ENCODE measurements at places on chromosomes 2 and 18.

- no peak for DNase-seq
These were observed 959.6 kb upstream of the SOX11 start for GRCh38 chr2:4732560-4732959.

GRCh38 chr2:193796847-193797246 lies 1602.1 kb upstream of the TMEFF2 start:
- DNase-seq, result no peak

GRCh38 chr2:6224267-6224666 lies 532.1 kb downstream of the SOX11 start:
- DNase-seq, result no peak

- no peak for DNase-seq
These were observed 78.6 kb upstream of the HPCAL1 start for GRCh38 chr2:10223932-10224720.

GRCh38 chr2:217510771-217511291 lies 492.0 kb downstream of the TNS1 start:
- DNase-seq, result peak; percentile 84

GRCh38 chr2:151037434-151037833 lies 224.2 kb downstream of the RBM43 start:
- DNase-seq, result no peak

DNA sequence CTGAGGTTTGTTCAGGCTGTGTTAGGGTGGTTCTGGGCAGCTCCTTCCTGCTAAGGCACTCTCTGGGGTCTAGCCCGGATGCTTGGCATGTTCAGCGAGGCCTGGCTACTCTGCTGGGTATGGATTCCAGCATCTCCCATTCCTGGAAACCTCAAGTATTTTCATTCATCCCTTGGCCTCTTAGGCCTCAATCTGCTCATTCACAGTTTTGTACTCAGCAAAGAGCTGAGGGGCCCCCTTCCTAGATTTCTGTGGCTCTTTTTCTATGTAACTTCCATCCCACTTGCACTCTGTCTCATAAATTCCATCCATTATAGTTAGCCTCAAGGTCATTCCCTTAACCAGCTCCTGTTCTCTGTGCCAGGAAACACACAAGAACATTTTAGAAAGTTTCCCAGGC lies 798.8 kb upstream of the HS6ST1 start:
- DNase-seq, result no peak

GRCh38 chr2:155815851-155816250 lies 516.7 kb downstream of the NR4A2 start:
- peak; percentile 68 for DNase-seq

- DNase-seq, result no peak
These were observed 1.3 kb upstream of the MOCOS start for GRCh38 chr18:36185901-36186460.

GRCh38 chr2:39228413-39229209 lies 15.2 kb downstream of the CDKL4 start:
- DNase-seq, result no peak

GRCh38 chr2:238704471-238705225 lies 143.2 kb upstream of the TWIST2 start:
- no peak for DNase-seq

DNA sequence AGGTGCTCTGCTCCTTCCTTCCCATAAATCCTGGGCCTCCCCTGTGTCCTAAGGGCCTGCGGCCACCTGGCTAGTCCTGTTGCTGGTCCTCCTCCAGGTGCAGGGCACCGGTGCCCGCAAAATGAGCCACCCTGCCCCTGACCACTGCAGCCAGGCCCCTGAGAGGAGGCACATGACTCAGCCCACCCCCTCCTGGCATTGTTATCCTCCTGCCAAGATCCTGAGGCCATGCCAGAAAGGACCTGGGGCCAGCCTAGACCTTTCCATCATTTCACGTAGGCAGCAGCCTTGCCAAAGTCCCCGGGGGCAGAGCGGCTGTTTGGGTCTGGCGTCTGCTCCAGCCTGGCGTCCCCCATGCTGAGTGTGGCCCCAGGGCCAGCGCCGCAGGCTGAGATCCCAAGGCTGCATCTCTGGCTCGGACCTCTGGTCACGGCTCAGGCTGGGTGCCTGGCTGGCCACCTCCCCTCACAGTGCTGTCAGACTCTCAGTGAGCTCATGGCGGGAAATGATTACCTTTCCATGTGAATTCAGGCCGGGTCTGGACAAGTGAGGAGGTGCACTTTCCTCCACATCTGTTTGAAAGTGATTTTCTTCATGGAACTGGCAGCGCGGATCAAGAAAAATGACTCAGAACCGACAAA lies 81.0 kb downstream of the NDUFA10 start:
- no peak for DNase-seq

GRCh38 chr2:14633461-14634181 lies 1.1 kb downstream of the LRATD1 start:
- peak; percentile 25 for DNase-seq

- no peak for DNase-seq
These were observed 219.8 kb downstream of the DPP10 start for GRCh38 chr2:114661971-114662939.

GRCh38 chr2:28185891-28186290 lies 206.8 kb upstream of the FOSL2 start:
- DNase-seq, result peak; percentile 78

DNA sequence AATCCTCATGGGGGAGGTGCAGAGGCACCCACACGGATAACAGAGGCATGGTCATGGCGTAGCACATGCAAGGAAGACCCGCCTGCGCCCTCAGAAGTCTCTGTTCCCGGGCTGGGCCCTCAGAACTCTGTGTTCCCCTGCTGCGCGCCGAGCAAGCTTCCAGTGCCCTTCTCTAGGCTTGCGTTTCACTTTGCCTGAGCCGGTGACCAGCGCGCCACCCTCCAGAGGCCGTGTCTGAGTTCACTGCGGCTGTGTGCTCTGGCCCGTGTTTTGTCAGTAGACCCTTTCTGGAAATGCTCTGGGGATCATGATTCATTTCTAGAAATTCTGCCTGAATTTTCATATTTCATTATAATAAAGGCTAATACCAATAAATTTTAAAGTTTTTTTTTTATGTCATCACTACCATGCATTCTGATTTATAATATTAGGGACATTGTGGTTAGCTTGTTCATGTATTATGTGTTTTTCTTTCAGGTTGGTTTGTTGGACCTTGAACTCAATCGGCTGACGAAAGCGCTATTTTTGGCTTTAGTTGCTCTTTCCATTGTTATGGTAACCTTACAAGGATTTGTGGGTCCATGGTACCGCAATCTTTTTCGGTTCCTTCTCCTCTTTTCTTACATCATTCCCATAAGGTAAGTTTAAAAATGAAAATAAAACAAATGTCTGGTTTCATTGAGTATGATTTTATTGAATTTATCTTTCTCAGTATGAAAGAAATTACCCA lies 142.7 kb upstream of the NFATC1 start:
- DNase-seq, result no peak

DNA sequence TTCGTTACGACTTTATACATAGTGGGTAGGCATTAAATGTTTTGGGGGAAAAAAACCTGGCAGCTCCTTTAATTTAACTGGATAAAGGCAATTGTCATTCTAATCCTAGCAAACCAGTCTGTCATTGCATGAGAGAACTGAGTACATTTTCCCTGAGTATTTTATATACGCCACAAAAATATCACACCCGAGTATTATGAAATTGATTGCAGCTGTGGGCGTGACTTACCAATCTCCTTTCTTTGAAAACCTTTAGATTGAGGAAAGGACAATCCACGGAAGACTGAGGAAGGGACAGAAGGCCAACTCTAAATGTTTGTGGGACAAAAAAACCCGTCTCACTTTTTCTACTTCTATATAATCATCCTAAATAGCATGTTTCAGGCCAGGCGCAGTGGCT lies 9.0 kb downstream of the TM4SF20 start:
- DNase-seq, result no peak

- no peak for DNase-seq
These were observed 9.5 kb downstream of the DGKD start for GRCh38 chr2:233363744-233364235.

DNA sequence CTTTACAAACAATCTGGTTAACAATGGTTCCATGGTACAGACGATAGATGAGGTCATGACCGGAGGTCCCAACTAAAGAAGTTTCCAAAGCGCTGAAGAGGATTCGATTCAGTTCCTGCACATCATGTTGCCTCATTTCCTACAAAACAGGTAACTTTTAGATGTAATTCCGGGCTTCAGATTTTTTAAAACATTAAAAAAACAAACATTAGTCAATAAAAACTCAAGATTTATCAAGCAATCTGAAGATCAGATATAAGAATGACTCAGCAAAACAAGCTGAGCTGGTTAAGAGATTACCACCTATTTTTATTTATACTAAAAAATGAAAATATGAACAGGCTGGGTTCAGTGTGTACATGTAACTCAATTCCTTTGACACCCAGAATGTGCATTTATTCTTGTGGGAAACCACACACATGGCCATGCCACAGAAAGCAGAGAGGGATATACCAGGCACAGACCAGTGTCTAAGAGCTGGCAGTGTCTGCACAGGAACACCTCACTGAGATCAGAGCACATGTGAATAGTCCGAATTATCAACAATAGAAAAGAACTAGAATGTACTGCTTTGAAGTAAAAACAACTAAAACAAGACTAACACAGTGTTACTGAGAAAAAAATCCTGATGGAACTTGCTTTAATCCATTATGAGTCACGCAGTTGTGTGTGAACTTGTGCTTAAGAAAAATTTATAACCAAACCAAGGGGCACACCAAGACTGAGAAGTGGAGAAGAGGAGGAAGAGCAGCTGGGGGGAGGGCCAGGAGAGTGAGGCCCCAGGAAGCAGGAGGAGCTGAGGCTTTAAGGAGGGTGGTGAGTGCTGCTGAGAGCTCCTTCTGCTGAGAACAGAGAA lies 9.5 kb downstream of the USP40 start:
- DNase-seq, result peak; percentile 81

DNA sequence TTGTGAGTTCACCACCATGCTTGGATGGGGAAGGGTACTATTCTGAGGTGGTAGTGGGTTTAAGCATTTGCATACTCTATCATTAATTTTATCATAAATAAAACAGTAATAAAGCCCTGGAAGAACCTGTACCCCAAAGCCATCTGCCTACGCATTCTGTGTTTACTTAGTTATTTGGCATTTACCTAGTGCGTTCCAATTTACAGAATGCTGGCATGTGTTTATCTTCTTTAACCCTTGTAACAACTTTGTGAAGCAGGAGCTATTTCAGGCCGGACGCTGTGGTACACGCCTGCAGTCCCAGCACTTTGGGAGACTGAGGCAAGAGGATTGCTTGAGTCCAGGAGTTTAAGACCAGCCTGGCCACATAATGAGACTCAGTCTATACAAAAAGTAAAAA lies 17.8 kb upstream of the ODC1 start:
- DNase-seq, result no peak

- peak; percentile 64 for DNase-seq
These were observed 99.4 kb upstream of the PPP1CB start for GRCh38 chr2:28652217-28652616.

- no peak for DNase-seq
These were observed 295.9 kb upstream of the CRIM1 start for GRCh38 chr2:36059691-36060090.

- DNase-seq, result no peak
These were observed 113.6 kb downstream of the CELF4 start for GRCh38 chr18:37452015-37452414.

GRCh38 chr2:240353086-240353798 lies 82.2 kb upstream of the GPC1 start:
- no peak for DNase-seq

- DNase-seq, result no peak
These were observed 1.7 kb downstream of the THSD7B start for GRCh38 chr2:136767030-136767429.

DNA sequence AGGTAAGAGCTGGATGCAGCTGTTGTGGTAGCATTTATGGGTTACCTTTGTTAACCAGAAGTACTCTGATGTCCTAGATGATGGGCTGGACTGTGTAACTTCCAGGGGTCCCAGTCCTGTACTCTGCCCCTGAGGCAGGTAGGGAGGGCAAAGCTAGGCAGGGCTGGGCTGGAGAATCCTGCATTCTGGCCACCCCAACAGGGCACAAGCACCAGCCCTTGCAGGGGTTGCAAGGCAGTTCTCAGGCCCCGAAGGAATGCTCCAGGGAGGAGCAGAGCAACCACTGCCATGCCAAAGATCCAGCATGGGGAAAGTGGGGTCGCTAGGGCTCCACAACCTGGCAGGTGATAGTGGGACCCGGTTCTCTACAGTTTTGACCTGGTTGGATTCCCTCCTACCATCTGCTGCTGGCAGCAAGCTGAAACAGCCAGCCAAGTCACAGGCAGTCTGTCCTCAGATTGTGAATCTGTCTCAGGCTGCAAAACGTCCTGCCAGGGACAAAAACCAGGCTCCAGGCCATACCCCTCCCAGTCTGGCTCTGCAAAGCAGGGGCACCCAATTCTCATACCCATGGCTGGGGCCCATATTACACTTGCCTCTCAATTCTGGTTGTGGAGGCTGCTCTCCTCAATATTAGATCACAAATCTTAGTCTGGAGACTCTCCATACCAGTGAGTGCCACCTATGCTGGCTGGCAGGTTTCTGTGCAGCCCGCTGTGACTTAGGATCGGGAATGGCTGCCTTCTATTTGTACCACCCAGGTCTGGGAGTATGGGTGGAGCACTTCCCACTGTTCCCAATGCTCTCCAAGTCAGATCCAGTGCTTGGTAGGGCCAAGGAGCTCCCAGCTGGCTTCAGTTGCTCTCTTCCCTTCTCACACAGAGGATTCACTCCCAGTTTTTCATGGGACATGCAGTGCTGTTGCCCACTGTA lies 61.1 kb downstream of the SMCHD1 start:
- no peak for DNase-seq

- DNase-seq, result peak; percentile 28
These were observed 22.3 kb downstream of the DOK1 start for GRCh38 chr2:74576863-74577229.

All from epithelial cell of esophagus (primary cell).